ENCODE measurements at places on chromosomes 11 and 22.

DNA sequence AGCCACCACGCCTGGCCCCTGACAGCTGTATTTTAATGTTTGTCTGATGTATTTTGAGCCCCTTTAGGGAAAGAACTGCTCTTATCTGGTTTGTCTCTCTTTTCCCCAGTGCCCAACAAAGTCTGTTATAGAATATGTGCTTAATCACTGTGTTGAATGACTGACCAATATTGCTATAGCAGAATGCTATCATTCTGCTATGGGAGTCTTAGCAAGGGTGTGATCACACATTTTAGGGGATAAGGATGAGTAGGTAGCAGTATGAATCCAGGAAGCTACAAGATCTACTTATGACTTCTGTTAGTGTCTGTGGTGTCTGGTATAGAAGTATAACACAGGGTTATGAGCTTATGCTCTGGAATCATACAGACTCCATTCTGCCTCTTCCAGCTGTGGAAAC, 117.5 kb upstream of the RRM1 start:
- DNase-seq: no peak

DNA sequence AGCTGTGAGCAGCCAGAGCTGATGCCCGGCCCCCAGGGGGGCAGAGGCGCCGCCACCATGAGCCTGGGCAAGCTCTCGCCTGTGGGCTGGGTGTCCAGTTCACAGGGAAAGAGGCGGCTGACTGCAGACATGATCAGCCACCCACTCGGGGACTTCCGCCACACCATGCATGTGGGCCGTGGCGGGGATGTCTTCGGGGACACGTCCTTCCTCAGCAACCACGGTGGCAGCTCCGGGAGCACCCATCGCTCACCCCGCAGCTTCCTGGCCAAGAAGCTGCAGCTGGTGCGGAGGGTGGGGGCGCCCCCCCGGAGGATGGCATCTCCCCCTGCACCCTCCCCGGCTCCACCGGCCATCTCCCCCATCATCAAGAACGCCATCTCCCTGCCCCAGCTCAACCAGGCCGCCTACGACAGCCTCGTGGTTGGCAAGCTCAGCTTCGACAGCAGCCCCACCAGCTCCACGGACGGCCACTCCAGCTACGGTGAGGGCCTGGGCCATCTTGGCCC, 6.1 kb downstream of the CDC42EP1 start:
- no peak for DNase-seq

GRCh38 chr11:84719935-84720577, 907.1 kb downstream of the DLG2 start:
- DNase-seq: no peak

GRCh38 chr11:111603611-111604130, 1.4 kb downstream of the SIK2 start:
- DNase-seq: no peak

GRCh38 chr11:14248580-14248981, 110.4 kb downstream of the RRAS2 start:
- no peak for DNase-seq

GRCh38 chr22:19844377-19845053, 10.2 kb downstream of the GNB1L start:
- no peak for DNase-seq
